Fibroblast of the conjunctiva (primary cell): ENCODE measurements at places on chromosomes 4 and X.

DNA sequence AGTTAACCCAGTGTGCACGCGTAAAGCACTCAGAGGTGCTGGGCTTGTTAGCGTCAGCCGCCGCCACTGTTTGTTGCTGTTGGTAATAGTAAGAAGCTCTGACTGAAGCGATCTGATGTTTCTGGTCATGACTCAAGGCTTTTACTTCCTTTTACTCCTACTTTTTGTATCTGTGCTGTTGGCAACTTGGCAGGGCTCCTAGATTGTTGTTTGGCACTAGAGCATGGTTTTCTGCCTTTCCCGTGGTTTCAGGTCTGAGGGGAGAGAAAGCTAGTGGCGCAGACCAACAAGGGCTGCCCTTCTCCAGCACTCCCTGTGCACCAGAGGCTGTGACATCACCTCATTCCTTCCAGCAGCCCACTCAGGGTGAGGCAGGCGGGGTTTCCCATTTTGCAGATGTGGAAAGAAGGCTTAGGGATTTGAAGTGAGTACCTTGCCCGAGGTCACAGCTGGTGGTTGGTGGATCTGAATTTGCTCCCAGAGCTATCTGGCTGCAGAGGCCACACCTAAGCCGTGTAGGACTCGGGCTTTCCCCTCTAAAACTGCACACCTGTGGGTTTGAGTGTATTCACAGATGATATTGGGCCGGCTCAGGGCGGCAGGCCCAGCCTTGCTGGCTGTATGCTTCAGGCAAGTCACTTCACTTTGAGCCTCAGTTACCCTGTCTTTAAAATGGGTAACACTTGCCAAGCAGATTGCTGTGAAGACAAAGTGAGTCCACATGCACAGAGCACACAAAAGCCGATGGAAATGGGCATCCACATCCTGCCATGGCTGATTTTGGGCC lies 51.2 kb upstream of the TADA2B start:
- DNase-seq: peak; percentile 72

DNA sequence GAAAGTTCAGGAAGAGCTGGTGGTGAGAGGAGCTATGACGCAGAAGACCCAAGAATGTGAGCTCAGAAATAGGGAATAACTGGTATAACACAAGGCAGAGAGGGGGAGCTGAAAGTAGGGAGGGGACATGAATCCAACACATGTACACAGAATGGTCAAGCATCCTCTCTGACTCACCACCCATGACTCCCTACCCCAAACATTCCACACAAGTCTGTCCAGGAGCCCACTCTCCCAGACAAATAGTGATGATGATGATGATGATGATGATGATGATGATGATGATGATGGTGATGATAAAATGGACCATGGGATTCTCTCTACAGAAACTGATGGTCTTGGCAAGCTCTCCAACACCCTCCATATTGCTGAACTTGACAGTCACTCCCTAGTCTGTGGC lies 46.4 kb downstream of the NAT8L start:
- no peak for DNase-seq

DNA sequence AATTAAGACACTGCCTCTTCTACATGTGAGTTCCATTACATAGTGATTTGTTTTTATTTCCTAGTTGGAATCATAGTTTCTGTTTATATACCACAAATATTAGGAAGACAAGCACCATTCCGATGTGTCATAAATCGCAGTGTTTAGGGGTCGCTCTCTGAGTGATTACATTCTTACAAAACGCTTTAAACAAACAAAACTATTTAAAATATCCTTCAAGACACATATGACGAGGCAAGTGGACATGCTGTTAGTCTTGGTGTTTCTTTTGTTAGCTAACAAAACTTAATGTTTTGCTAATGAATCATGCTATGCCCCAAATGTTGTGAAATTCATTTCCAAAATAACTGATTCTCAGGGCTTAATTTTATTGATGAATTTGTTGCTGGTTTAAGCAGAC lies 1219.3 kb upstream of the PRKX start:
- peak; percentile 61 for DNase-seq

GRCh38 chrX:11059933-11060332 lies 51.2 kb upstream of the HCCS start:
- no peak for DNase-seq

GRCh38 chrX:149129767-149130166 lies 375.3 kb downstream of the IDS start:
- DNase-seq: no peak

DNA sequence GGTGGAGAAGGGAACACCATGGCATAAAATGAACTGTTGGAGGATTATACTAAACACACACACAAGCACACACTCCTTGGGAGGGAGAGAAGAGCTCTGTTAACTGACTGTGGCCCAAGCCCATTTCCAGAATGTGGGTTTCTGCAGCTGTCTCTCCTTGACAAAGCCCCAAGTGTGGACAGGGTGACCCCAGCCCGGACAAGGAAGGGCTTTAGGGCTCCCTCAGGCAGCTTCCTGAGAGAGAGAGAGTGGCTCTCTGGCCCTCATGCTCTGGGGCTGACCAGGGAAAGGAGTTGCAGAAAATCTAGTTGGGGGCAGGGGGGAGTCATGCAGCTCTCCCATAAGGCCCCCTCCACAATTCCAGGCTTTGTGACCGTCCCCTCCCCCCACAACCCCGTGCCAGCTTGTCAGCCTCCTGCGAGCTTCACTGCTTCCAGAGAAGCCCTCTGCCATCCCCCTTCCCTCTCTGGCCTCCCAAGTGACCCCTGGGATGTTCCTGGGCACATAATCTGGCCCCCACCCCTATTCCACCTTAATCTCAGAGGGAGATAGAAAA lies 590 bp downstream of the ARHGEF9 start:
- no peak for DNase-seq

GRCh38 chr4:38785901-38786402 lies 3.2 kb upstream of the TLR10 start:
- DNase-seq: no peak

- DNase-seq: no peak
These were observed 79.9 kb downstream of the ZFX start for GRCh38 chrX:24229400-24229879.

- no peak for DNase-seq
These were observed 395.2 kb downstream of the SPOCK3 start for GRCh38 chr4:166838975-166839614.

- DNase-seq: no peak
These were observed 6.4 kb downstream of the EDA2R start for GRCh38 chrX:66632473-66632872.

GRCh38 chr4:54365691-54366090 lies 136.6 kb downstream of the PDGFRA start:
- no peak for DNase-seq

- peak; percentile 16 for DNase-seq
These were observed 26.0 kb downstream of the ARL13A start for GRCh38 chrX:100995469-100995868.

DNA sequence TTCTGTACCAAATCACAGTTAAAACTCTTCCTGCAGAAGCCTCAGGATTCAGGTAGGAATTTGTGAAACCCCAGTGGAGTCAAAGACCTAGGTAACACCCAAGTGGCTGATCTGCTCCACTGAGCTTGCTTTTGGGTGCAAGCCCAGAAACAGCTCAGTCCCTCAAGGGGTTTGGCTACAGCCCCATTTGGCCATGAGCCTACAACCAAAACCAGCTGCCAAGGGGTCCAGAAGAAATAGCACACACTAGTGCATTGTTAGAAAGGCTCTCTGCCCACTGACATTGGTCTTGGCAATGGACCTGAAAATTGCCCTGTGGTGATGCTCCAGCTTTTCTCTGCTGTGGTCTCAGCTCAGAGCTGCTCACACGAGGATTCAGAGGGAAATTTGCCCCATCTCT lies 577.4 kb upstream of the INTU start:
- DNase-seq: peak; percentile 64

DNA sequence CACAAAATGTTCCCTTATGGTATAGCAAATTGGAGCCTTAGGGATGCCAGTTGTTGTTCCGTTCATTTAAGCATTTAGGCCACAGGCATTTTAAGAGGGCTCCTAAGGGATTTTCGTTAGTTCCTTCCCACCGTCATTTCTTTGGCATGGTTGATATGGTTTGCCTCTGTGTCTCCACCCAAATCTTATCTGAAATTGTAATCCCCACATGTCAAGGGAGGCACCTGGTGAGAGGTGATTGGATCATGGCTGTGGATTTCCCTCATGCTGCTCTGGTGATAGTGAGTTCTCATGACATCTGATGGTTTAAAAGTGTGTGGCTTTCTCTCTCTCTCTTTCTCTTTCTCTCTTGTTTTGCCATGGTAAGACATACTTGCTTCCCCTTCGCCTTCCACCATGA lies 104.1 kb downstream of the ASB9 start:
- no peak for DNase-seq

DNA sequence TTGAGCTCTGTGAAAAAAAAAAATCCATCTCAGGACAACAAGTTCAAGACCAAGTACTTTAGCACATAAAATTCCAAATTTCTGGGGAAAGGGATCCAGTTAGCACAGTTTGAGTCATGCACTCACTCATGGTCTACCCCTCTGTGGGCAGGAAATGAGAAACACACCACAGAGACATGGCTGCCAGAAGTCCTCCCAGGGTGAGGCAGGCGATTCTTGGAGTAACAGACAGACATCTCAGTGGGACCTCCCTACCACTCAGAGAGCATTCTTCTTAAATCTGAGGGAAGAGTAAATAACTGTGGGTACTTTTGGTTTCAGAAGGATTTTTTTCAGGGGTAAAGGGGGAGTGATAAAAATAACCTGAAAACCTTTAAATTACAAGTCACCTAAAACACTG lies 14.1 kb downstream of the CXCL1 start:
- DNase-seq: no peak

DNA sequence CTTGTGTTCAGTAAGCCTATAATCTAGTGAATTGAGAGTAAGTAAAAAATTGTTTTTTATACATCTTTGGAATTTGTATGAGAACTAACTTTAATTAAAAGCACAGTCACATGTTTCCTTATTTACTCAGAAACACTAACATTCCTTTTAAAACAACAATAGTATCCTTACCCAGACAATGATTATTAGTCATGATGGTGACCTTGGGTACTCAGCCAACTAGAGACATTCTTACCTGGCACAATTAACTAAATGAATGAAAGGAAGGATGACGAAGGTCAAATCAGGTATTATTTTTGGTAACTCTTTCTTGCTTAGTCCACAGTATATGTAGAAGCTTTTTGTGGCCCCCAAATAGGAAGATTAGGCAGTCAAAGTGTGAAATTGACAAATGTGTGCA lies 901.0 kb downstream of the FAT4 start:
- no peak for DNase-seq

DNA sequence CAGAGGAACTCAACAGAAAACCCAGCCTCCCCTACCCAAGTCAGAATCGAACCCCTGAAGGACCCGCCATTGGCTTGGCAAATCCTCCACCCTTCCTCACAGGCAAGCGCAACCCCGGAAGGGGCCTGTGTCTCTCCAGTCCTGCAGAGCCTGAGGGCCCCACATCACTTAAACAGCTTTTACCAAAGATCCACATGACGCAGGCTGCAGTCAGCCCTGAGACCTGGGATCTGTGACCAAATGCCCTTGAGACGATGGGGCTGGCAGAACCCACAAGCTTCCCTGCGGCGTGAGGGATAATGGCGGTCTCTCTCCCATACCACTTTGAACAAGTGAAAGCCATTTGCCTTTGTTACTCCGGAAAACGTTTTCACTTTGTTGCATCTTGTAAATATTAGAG lies 54.9 kb downstream of the ACOX3 start:
- DNase-seq: no peak

DNA sequence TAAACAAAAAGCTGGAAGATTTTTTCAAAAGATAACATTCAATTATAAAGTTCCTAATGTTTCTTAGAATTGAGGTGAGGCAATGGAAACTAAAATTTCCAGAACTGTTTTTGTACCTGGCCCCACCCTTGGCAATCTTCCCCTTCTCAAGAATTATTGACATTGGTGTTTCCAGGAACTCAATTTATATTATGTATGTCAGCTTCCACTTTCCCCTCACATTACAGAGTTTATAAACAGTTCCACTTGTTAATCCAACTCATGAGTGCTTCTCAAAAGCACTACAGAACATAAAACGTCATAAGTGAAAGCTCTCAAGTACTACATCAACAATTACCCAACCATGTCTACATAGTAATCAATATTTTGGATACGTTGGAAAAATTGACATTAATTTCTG lies 107.4 kb downstream of the FAM13A start:
- DNase-seq: no peak

DNA sequence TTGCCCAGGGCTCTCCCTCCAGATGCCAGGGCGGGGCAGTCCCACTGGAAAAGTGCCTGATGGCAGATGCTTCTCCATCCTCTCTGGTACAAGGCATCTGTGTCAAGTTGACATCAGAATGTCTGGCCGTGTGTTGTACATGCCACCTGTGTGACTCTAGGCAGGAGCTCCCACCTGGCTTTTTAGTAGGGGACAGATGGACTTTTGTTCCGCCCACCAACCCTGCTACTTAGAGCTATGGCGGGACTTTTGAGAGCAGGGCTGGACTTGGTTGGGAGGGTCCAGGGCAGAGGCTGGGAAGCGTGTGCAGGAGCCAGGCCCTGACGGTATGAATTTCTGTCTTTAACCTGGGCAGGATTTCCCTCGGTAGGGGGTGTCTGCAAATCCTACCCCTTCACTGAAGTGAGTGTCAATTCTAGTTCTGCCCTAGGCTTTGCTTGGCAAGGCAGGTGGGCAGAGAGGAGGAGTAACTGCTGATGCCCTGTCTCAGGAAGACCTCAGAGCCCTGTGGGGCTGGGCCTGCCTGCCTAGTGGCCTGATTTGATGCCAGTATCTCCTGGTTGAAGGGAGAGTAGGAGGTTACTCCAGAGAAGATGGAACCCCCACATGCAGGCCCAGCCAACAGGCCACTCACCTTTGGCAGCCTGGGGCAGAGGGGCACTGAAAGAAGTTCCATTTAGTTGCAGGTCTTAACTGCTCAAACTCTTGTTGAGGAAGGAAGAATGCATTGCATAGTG lies 99.1 kb downstream of the PJA1 start:
- DNase-seq: no peak

- DNase-seq: no peak
These were observed 179.9 kb upstream of the PPP3CA start for GRCh38 chr4:101527188-101527587.

DNA sequence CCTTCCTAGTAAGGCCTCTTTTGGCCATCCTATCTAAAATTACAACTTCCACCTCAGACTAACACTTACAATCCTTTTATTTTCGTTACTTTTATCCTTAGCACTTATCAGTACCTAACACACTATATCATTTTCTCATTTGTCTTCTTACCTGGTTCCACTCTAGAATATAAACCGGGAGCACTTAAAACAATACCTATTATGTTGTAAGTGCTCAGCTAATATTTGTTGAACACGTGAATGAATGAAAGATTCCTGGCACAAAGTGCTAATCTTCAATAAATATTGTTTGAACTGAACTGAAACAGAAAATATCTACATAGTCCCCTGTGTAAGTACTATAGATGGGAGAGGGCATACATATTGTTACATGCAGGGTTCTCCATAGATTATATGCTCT lies 14.4 kb downstream of the MGARP start:
- no peak for DNase-seq

GRCh38 chr4:121677524-121677923 lies 19.3 kb downstream of the ANXA5 start:
- no peak for DNase-seq

DNA sequence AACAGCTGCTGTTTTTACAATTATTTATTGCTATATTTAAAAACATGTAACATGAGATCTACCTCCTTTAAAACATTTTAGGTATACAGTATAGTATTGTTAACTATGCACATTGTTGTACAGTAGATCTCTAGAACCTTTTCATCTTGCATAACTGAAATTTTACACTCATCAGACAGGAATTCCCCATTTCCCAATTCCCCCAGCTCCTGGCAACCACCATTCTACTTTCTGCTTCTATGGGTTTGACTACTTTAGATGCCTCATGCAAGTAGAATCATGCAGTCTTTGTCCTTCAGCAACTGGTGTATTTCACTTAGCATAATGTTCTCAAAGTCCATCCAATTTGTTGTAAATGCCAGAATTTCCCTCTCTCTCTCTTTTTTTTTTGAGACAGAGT lies 9.7 kb upstream of the LSM6 start:
- DNase-seq: peak; percentile 9
